ENCODE measurements at places on chromosomes 11 and 22. TPM values are rescaled to one million over a fixed set of nuclear protein-coding genes. Genes with fewer than 3 reads are reported as not detected.

GRCh38 chr11:1531449-1532013, 40.5 kb downstream of the DUSP8 start:
- H3K36me3 ChIP-seq: no peaks in the 10 kb centered on the region
- H3K4me1 ChIP-seq: peaks cover 29% of the 10 kb centered on the region
- no peaks in the 10 kb centered on the region for H3K27me3 ChIP-seq
- H3K27ac ChIP-seq: peak overlapping the region; percentile 43
- no peak overlapping the region for H3K4me3 ChIP-seq

- peak overlapping the region; percentile 84 for H3K4me3 ChIP-seq
- peaks cover 26% of the 10 kb centered on the region for H3K4me1 ChIP-seq
- H3K27me3 ChIP-seq: no peaks in the 10 kb centered on the region
- H3K27ac ChIP-seq: peak overlapping the region; percentile 91
Observed at GRCh38 chr22:32475468-32476010, 928 bp downstream of the FBXO7 start.

DNA sequence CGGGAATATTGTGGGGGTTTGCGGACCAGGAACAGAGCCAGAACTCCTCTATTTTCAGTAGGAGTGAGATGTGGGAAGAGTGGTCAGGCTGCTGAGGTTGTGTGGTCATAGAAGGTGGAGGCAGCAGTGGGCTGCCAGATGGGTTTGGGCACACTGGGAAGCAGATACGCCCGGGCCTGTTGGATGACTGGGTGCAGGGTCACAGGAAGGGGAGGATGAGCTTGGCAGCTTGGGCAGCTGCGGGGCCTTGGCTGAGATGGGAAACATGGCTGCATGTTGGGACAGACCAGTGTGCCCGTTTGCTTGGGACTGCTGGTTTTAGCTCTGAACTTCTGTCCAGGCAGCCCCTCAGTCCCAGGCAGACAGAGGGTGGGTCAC, 11.4 kb downstream of the SHANK3 start:
- no peak overlapping the region for H3K4me3 ChIP-seq
- no peak overlapping the region for H3K27ac ChIP-seq
- H3K27me3 ChIP-seq: peaks cover 5% of the 10 kb centered on the region
- H3K36me3 ChIP-seq: no peaks in the 10 kb centered on the region

- peaks cover 24% of the 10 kb centered on the region for H3K4me1 ChIP-seq
- no peak for DNase-seq
- H3K4me3 ChIP-seq: no peak overlapping the region
- H3K36me3 ChIP-seq: no peaks in the 10 kb centered on the region
- no peak overlapping the region for H3K27ac ChIP-seq
- no peaks in the 10 kb centered on the region for H3K27me3 ChIP-seq
Observed at GRCh38 chr11:72805216-72805615, 9.0 kb upstream of the ATG16L2 start.

- no peak overlapping the region for H3K27ac ChIP-seq
- peaks cover 58% of the 10 kb centered on the region for H3K27me3 ChIP-seq
- no peaks in the 10 kb centered on the region for H3K36me3 ChIP-seq
- H3K4me1 ChIP-seq: peaks cover 17% of the 10 kb centered on the region
- DNase-seq: no peak
- H3K4me3 ChIP-seq: no peak overlapping the region
Observed at GRCh38 chr11:3167143-3168119, 2.3 kb upstream of the OSBPL5 start.

DNA sequence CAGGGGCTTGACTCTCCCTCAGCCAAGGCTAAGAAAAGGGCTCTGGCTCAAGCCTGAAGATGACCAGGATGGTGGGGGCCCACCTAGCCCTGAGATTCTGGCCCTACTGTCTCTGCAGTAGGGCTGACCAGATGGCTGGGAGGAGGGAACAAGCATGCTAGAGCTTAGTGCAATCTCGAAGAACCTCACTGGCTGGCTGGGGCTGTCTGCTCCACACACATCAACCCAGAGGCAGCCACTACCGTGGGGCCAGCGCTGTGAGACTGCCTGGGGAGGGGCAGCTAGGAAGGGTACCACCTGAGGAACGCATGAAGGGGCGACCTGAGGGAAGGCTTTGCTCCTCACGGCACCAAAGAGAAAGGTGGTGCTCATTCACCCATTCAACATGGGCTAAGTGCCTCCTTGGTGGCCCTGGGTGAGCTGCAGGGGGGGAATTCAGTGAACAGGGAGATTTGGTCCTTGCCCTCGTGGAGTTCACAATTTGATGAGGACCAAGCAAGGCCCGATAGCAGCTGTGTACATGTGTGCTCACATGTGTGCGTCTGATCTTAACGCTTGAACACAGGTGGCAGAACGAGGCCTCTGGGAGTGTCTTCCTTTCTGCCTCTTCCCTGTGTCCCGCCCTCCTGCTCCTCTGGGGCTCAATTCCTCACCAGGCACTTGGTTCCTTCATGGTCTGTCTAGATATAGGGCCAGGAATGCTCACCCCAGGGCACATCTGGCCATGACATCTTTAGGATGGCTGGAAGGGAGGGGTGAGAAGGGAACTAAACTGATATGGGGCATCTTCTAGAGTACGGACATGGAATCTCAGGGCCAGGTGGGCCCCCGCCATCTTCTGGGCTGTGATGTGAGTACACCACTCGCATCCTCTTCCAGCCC, 102.3 kb upstream of the PITPNB start:
- no peak for DNase-seq
- H3K27ac ChIP-seq: no peak overlapping the region
- peaks cover 4% of the 10 kb centered on the region for H3K4me1 ChIP-seq
- H3K4me3 ChIP-seq: no peak overlapping the region
- H3K27me3 ChIP-seq: no peaks in the 10 kb centered on the region

DNA sequence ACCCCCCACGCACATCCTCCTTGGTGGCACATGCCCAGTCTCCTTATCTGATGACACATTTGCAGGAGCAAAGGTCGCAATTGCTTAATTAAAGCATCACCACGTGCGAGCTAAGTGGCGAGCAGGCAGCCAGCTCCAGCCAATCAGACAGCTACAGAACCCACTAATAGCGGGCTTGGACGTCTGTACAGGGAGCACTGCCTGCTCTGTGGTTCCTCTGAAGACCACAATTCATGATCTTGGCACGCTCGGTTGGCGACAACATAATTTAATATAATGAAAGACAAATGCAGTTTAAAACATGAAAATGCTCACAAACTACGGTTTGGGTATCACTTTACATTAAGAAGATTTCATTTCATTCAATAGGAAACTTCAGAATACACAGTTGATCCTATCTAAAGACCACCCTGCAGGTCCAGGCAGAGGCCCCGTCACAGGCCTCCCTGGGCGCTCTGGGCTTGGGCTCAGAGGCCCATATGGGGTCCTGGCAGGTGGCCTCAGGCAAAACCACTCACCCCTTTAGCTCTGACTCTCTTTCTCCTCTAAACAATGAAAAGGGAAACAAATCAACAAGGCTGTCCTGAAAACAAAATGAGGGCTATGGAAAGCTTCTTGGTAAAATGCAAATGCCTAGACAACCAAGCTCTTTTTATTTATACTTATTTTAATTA, 10.4 kb downstream of the PACSIN2 start:
- peak overlapping the region; percentile 76 for H3K27ac ChIP-seq
- no peak overlapping the region for H3K4me3 ChIP-seq
- no peak for DNase-seq
- H3K4me1 ChIP-seq: peaks cover 85% of the 10 kb centered on the region

- no peak overlapping the region for H3K27ac ChIP-seq
- H3K36me3 ChIP-seq: peaks cover 25% of the 10 kb centered on the region
- no peaks in the 10 kb centered on the region for H3K27me3 ChIP-seq
- no peak overlapping the region for H3K4me3 ChIP-seq
- DNase-seq: no peak
Observed at GRCh38 chr11:111361874-111362273, 17.2 kb downstream of the POU2AF1 start.

DNA sequence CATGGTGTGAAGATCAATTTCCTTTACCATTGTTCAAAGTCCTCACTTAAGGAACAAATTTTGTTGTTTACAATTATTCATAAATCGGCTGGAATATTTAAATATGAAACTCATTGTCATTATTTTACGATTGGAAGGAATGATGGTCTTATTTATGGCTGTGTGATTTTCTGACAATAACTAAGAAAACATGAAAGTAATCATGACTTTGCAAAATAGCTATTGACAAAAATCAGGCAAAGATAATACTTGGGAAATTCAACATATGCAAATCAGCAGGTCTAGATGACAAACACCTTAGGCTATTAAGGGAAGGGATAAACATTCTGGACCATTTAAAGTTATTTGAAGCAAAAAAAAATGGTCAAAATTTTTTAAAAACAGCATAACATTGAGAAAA, 654.8 kb upstream of the CNTN5 start:
- no peaks in the 10 kb centered on the region for H3K36me3 ChIP-seq
- no peaks in the 10 kb centered on the region for H3K27me3 ChIP-seq
- no peak for DNase-seq
- H3K27ac ChIP-seq: no peak overlapping the region
- H3K4me1 ChIP-seq: no peaks in the 10 kb centered on the region

GRCh38 chr22:27827604-27828587, 26.3 kb upstream of the MN1 start:
- H3K36me3 ChIP-seq: no peaks in the 10 kb centered on the region
- H3K27me3 ChIP-seq: no peaks in the 10 kb centered on the region
- no peak overlapping the region for H3K4me3 ChIP-seq

GRCh38 chr11:38818720-38819119, 2220.7 kb upstream of the RAG2 start:
- no peaks in the 10 kb centered on the region for H3K27me3 ChIP-seq
- H3K4me3 ChIP-seq: no peak overlapping the region
- no peaks in the 10 kb centered on the region for H3K36me3 ChIP-seq
- H3K27ac ChIP-seq: no peak overlapping the region
- DNase-seq: no peak

- DNase-seq: no peak
- no peak overlapping the region for H3K27ac ChIP-seq
- H3K36me3 ChIP-seq: peaks cover 27% of the 10 kb centered on the region
- no peak overlapping the region for H3K4me3 ChIP-seq
Observed at GRCh38 chr11:57413681-57414080, 13.2 kb downstream of the SLC43A3 start.

DNA sequence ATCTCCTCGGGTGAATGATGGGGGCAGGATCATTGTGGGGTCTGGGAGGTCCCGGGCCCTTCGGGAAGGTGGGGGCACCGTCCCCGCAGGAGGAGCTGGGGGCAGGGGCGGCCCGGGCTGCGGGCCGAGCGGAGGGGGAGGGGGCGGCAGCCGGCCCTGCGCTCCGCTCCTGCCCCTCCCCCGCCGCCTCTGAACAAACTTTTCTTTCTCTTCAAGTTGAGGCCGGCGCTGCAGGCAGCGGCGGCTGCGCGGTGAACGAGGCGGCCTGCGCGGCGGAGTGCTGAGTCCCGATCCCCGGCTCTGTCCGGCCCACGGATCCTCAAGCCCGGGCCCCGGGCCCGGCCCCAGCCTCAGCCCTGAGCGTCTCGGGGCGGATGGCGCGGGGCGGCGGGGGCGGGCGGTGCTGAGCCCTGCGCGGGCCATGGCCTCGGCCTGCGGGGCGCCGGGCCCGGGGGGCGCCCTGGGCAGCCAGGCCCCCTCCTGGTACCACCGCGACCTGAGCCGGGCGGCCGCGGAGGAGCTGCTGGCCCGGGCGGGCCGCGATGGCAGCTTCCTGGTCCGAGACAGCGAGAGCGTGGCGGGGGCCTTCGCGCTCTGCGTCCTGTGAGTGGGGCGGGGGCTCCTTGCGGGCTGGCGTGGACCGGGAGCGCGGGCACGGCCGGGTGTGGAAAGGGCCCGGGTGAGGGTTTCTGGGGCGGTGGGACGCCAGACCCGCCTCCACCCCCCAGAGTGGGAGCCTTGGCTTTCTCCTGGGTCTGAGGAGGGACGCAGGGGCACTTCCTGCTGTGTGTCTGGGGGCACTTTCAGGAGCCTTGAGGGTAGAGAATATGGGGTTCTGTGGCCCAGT, at the start of gene INPPL1:
Gene INPPL1, plus strand, starts transcription at position 204 of the 847 bp plus-strand sequence. Its CDS starts 218 bp downstream, at position 422.
- peaks cover 8% of the 10 kb centered on the region for H3K36me3 ChIP-seq
- peak within 1 kb of the TSS; percentile 94 for H3K27ac ChIP-seq
- H3K4me1 ChIP-seq: peaks cover 50% of the 10 kb centered on the region
- H3K27me3 ChIP-seq: no peaks in the 10 kb centered on the region
- DNase-seq: peak; percentile 31

DNA sequence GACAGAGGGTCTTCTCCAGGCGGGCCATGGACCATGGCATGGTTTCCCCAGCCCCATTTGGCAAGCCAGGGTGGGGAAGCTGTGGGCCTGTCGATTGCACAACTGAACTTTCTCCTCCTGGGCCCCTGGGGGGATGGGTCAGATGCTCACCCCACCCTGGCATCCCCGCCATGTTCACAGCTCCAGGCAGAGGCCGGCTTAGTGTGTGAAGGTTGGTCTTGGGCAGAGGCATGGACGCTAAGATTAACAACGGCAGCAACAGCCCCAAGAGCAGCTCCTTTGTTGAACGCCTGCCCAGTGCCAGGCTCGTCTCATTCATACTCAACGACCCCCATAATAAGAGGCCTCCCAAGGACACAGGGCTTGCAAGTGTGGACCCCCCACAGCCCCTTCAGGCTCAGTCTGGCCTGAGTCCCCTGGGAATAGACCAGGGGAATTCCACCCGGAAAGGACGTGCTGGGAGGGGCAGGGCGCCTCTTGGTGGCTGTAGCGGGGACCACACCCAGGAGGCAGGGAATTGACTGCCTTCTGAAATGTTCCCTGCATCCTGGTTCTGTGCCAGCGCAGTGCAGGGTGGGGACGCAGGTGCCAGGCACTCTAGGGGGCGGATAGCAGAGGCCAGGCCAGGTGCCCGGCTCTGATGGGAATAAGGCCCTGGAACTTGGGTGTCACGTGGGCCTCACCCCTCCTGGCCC, 8.3 kb downstream of the TSPO start:
- H3K4me1 ChIP-seq: peaks cover 25% of the 10 kb centered on the region
- H3K36me3 ChIP-seq: peaks cover 4% of the 10 kb centered on the region
- no peak overlapping the region for H3K27ac ChIP-seq
- H3K27me3 ChIP-seq: no peaks in the 10 kb centered on the region

GRCh38 chr11:94455861-94456260, 37.8 kb downstream of the MRE11 start:
- H3K4me1 ChIP-seq: peaks cover 4% of the 10 kb centered on the region
- peaks cover 26% of the 10 kb centered on the region for H3K36me3 ChIP-seq
- no peak for DNase-seq
- no peak overlapping the region for H3K27ac ChIP-seq
- H3K4me3 ChIP-seq: no peak overlapping the region
- H3K27me3 ChIP-seq: no peaks in the 10 kb centered on the region

DNA sequence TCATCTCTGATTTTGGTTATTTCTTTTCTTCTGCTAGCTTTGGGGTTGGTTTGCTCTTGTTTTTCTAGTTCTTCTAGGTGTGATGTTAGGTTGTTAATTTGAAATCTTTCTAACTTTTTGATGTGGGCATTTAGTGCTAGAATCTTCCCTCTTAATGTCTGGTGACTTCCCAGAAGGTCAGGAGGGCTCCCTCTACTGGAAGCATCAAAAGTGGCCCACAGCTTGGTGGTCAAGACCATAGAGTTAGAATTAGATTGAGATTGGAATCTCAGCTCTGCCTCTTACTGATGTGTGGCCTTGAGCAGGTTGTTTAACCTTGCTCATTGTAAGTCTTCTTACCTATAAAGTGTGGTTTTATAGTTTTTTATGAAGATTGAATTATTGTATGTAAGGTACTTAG, 99.3 kb downstream of the FDX1 start:
- no peak overlapping the region for H3K4me3 ChIP-seq
- no peak overlapping the region for H3K27ac ChIP-seq
- no peaks in the 10 kb centered on the region for H3K27me3 ChIP-seq
- H3K36me3 ChIP-seq: no peaks in the 10 kb centered on the region

Gene TRIM66
- polyA plus RNA-seq: 1.2 TPM

Gene LTO1
- 26.9 TPM for polyA plus RNA-seq

Gene RIC8A
- 66.8 TPM for polyA plus RNA-seq

Gene RBFOX2
- not detected for polyA plus RNA-seq

Gene ABTB2
- polyA plus RNA-seq: 0.34 TPM
